ENCODE measurements at places on chromosomes 6 and 20. TPM values are rescaled to one million over a fixed set of nuclear protein-coding genes. Genes with fewer than 3 reads are reported as not detected.

Gene RIPPLY2
- total RNA-seq, result not detected

Gene TMC2
- total RNA-seq, result not detected

- no peak for DNase-seq
Measured at GRCh38 chr20:40459299-40459698, 229.7 kb downstream of the MAFB start.

GRCh38 chr6:66599541-66599940 is 892.5 kb upstream of the EYS start:
- DNase-seq, result no peak

GRCh38 chr20:49999329-49999728 is 16.5 kb downstream of the SNAI1 start:
- no peak for DNase-seq

All from myocyte (in vitro differentiated cells).